ENCODE measurements at places on chromosomes 1 and 21. TPM values are rescaled to one million over a fixed set of nuclear protein-coding genes. Genes with fewer than 3 reads are reported as not detected.

DNA sequence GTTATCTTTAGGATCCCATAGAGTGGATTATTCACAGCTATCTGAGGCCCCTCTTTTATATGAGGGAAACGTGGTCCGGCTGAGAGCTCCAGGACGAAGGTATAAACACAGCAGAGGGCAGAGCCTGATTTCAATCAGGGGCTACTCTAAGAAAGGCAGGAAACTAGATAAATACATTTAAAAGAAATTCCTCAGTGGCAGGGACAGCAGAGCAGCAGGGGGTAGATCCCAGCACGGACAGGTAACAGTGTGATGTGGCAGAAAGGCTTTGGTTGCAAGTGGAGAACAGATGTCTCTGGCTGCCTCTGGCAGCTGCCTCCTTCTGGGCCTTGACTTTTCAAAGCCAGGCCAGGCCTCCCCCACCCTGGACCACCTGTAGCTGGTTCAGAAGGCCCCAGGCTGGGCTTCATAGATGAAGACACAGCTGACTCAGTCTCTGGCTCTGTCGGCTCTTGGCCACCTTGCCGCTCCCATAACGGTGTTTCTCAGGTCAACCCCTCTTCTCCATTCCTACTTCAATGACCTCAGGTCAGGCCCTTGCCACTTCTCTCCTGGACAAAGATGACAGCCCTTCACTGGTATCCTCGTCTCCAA is 43.8 kb downstream of the FAM78B start:
- DNase-seq, result peak; percentile 27

DNA sequence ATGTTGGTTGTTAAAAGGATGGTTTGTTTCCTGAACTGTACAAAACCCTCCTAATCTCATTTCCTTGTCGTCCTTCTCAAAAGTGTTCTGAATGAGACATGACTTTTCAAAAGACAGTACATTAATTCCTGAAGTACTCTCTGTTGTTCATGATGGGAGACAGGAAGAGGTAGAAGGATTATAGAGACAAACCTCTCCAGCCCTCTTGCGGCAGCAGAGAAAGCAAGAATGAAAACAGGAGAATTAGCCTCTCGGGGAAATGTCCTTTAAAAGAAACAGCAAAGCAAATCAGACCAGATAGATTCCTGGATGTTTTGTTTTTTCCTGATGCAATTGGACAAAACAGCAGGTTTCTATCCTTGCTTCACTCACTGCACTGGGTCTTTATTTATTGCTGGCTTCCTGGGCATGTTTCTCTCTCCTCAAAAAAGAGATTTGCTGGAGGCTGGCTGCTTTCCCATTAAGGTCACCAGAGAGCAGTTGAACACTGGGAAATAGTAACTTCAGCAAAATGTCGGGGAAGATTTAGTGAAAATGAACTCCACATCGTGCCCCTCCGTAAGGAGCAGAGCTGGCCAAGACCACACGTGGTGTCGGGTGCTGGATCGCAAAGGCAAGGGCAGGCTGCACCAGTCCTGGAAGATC is 145.8 kb upstream of the SYT6 start:
- DNase-seq, result no peak

DNA sequence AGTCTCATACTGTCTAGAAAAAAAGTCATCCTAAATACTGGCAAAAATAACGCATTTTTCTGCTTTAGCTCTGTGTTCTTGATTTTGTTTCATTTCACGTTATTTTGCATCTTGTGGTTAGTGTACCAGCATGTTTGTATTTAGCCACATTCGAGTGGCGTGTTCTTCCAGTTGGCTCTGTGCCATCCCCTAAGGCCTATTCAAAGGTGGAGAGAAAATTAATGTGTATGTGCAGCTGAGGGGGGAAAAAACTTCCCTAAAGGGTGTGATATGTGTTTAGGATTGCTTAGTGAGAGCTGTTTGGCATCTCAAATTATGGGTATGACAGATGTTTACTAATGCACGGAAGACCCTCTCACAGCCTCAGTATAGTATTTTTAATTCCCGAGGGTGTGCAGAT is 12.1 kb downstream of the DNAJC16 start:
- DNase-seq, result no peak

GRCh38 chr1:63640633-63641567 is 47.7 kb downstream of the PGM1 start:
- no peak for DNase-seq

GRCh38 chr1:64135462-64136223 is 67.8 kb upstream of the UBE2U start:
- no peak for DNase-seq

- DNase-seq, result no peak
These were observed 6.3 kb upstream of the TMEM39B start for GRCh38 chr1:32066489-32066873.

PEAR1 gene
- 0.89 TPM for total RNA-seq

RAVER2 gene
- 20.1 TPM for total RNA-seq

S100A8 gene
- total RNA-seq, result 1.4 TPM

MTX1 gene
- 62.8 TPM for total RNA-seq

HAPLN2 gene
- total RNA-seq, result 1.3 TPM

RAB7B gene
- total RNA-seq, result not detected
